ENCODE measurements at places on chromosomes 2 and 18.

DNA sequence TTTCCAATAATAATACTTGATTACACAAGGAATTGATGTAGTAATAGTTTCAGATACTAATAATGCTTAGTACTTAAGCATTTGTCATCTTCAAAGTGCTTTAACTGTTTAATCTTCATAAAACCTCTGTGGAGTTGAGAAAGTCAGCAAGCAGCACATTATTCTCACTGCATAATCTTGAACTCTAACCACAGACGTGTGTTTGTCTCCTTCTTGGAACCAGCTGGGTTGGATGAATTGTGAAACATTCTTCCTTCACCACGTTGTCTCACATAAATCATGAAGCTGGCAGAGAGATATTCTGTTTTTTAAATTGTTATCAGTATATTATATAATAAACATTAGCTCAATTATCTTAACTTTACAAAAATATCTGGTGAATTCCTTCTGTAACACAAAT is 55.1 kb upstream of the LDAH start:
- DNase-seq: no peak

DNA sequence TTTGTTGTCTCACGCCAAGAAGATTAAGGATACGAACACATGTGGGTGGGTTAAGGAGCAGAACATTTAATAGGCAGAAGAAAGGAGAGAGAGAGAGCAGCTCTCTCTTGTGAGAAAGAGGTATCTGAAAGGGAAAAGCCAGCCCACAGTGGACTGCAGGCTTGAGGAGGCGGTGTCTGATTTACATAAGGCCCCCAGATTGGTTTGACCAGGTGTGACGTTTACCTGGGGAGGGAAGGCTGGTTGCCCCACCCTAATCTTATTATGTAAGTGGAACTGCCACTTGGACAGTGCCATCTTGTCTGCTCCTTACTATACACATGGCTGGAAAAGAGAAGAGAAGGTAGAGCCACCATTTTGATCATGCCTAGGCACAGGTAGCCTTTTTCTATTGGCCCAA is 189.2 kb downstream of the NCK2 start:
- DNase-seq: no peak

GRCh38 chr2:105546628-105546974 is 147.8 kb upstream of the FHL2 start:
- no peak for DNase-seq

DNA sequence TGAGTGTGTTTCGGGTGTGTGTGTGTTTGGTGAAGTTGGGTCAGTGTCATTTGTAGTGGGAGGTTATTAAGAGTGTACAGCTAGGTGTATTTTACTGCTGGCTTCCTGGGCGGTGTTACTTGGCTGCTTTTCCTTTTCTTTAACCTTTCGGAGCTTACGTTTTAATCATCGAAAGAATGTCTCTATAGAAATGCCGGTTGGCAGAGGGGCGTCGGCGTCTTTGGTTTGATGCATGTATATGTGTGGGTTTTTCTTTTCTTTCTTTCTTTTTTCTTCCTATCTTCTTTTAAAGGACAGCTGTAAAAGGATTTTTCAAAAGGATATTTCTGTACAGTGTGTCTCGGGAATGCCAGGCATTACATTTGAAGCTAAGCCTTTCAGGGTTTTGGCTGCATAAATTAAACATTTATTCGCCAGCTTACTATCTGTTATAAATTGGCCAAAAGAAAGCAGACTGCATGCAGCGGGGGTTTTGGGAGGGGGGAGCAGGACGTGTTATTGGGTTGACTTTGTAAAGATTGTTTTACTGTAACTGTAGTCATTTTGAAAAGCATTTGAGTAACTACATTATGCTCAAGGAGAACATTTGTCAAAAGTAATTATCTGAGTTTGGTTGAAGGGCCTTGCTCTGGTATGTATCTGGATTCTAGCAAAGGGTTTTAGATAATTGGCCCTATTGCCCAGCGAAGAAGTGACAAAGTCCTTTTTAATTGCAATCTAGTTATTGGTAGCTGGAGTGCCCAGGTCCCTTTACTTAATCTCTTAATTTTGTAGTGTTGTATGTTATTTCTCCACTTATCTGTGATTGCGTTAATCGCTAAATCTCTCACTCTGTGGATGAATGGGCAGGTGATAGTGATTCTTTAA is 1.6 kb downstream of the ASXL3 start:
- DNase-seq: no peak

- DNase-seq: no peak
Observed at GRCh38 chr2:148582679-148583511, 61.7 kb upstream of the EPC2 start.

DNA sequence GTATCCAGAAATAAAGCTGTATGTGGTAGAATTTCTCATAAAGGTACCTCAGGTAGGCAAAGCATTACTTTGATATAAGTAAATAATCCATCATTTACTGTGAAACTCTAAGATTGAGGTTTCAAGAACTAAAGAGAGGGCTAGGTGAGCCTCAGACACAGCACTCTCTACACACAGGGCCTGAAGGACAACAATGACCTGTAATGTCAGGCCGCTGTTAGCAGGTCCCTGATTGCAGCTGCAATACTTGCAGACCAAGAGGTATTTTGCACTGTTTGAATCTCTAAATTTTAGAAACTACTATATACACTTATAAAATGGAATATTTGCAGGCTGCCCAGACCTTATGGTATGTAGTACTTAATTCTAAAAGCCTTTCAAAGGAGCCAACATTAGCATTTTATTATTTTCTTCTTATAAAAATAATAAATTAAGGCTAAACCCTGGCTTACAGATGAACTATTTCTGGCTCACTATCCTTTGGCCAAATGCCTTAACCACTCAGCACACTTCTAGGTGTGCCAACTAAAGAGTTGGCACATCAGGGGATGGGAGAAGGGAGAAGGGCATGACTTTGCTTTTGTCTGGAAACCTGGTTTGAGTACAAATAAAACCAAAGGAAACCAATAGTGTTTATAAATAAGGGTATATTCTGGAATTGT is 66.7 kb upstream of the SLC39A10 start:
- DNase-seq: no peak

DNA sequence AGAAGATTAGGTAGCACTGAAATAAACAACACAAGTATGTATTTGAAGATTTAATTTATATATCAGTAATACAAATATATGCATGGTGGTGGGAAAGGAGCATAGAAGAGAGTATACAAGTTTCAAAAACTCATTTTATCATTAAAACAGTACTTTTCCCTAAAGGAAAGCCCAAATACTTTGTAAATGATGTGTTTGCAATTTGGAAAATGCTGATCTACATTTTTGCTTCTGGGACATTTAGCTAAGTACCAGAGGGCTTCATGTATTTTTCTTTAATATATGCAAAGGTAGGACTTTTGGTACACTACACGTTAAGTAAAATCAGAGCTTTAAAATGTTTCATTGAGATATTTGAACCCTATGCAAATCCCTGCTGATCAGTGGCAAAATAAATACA is 1624.2 kb downstream of the SUCLG1 start:
- no peak for DNase-seq

- DNase-seq: no peak
Observed at GRCh38 chr2:133266041-133266925, 302.0 kb downstream of the NCKAP5 start.

- no peak for DNase-seq
Observed at GRCh38 chr2:8234253-8234652, 447.6 kb upstream of the ID2 start.

GRCh38 chr2:233329489-233330135 is 22.0 kb downstream of the SAG start:
- DNase-seq: no peak

GRCh38 chr2:237798236-237799059 is at the start of gene RBM44:
Gene RBM44, plus strand, starts transcription at chr2:237798779. Its CDS starts 14,831 bp downstream, at chr2:237813610.
- DNase-seq: no peak

DNA sequence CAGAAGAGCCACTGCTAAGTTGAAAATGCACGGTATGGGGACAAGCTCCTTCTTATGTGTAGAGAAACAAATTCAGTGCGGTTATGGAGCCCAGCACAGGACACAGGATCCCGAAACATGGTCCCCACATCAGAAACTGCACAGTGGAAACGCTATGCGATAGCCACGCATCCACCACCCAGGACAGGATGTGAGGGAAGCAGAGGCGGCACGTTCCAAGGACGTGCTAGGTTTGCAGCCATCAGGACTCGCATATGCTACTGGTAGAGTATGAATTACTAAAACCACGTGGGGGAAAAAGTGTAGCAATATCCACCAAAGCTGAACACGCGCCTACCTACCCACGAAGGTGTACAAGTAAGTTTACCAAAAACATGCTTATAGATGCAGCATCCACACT is 34.7 kb upstream of the SNTG2 start:
- DNase-seq: no peak

- DNase-seq: no peak
Observed at GRCh38 chr2:170695521-170696410, 19.4 kb upstream of the SP5 start.

GRCh38 chr2:164285576-164285975 is 335.7 kb downstream of the GRB14 start:
- no peak for DNase-seq
